ENCODE measurements at places on chromosomes 13 and 19.

GRCh38 chr19:51457351-51458013 lies 772 bp downstream of the SIGLEC8 start:
- DNase-seq = no peak

DNA sequence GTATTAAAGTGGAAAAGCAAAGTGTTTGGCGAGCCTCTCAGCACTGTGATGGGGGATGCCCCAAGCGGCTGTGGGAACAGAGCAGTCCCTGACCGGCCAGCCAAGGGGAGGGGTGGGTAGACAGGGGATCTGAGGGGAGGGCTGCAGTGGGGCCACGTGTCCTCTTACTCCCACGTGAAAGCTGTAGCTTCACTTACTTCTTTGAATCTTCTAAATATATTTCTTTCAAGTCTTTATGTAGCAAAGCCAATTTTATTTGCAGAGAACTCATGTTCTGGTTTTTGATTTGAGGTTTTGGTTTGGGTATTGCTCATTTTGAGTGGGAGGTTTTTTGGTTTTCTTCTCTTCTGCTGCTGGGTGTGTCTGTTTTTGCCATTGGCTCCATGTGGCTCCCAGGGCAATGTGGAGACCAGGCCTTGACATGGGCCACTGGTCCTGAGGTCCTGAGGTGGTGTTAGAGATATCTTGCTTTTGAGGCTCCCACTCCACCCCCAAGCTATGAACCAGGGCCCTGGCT lies 17.7 kb upstream of the OVOL3 start:
- no peak for DNase-seq

DNA sequence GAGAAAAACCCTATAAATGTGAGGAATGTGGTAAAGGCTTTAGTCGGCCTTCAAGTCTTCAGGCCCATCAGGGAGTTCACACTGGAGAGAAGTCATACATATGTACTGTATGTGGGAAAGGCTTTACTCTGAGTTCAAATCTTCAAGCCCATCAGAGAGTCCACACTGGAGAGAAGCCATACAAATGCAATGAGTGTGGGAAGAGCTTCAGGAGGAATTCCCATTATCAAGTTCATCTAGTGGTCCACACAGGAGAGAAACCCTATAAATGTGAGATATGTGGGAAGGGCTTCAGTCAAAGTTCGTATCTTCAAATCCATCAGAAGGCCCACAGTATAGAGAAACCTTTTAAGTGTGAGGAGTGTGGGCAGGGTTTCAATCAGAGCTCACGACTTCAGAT lies 11.7 kb downstream of the ZNF226 start:
- DNase-seq = no peak

- peak; percentile 82 for DNase-seq
Measured at GRCh38 chr13:113275387-113275786, 21.7 kb upstream of the LAMP1 start.

- DNase-seq = no peak
Measured at GRCh38 chr13:67226696-67227095, 3.4 kb downstream of the PCDH9 start.

GRCh38 chr13:48158290-48158689 lies 63.4 kb upstream of the MED4 start:
- no peak for DNase-seq

- DNase-seq = no peak
Measured at GRCh38 chr19:52679598-52679997, 41.4 kb upstream of the ZNF83 start.

DNA sequence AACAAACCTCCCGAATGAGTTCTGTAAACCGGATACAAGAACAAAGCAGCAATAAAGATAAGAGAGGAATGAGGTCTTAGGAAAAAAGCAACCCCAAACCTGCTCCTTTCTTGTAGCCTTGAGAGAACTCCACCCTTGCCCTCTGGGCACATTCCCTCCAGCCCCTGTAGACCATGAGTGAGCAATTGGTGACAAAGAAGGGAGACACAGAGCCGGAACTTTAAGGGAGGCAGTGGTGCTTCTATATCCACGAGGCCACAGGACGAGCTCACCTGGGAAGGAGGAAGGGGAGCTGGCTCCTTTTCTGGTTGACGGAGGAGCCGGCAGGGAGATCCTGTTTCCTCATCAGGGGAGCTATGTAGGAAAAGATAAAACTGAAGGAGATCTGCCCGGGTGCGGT lies 13.0 kb downstream of the BRME1 start:
- no peak for DNase-seq

DNA sequence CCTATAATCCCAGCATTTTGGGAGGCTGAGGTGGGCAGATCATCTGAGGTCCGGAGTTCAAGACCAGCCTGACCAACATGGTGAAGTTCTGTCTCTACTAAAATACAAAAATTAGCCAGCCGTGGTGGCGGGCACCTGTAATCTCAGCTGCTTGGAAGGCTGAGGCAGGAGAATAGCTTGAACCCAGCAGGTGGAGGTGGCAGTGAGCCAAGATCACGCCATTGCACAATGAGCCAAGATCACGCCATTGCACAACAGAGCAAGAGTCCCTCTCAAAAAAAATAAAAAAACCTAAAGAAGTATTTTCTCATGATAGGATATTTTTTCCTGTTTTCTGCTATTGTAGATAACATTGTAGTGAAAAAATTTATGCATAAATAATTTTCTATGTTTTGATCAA lies 13.3 kb downstream of the IFT88 start:
- DNase-seq = no peak

DNA sequence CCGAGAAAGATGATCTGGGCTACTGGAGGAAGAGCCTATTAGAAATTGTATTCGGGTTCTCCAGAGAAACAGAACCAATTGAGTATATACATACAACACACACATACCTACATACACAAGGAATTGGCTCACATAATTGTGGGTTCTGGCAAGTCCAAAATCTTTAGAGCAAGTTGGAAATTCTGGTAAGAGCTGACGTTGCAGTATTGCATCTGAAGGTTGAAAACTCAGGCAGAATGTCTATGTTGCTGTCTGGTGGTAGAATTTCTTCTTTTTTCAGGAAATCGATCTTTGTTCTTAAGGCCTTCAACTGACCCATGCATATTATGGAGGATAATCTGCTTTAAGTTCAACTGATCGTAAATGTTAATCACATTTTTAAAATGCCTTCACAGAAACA lies 15.5 kb upstream of the OLFM4 start:
- DNase-seq = no peak

- DNase-seq = no peak
Measured at GRCh38 chr19:47514151-47514868, 553 bp downstream of the NAPA start.

DNA sequence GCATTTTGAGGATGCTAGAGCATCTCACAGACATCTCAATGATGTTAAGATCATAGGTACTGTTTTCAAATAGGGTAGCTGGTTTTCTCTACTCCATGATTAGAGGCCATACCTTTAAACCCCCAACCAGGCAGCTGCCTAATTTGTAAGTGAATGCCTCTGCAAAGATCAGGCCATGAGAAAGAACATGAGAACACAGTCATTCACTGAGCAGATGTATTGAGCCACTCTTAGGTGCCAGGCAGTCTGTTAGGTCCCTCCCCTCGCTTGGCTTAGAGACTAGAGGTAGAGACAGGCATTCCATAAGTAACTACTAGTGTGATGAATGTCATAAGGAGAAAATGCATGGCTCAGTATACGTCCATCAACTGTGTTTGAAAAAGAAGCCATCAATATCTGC lies 410.0 kb downstream of the FGF9 start:
- DNase-seq = no peak

- DNase-seq = no peak
Measured at GRCh38 chr13:57212989-57213388, 46.0 kb downstream of the PRR20E start.

DNA sequence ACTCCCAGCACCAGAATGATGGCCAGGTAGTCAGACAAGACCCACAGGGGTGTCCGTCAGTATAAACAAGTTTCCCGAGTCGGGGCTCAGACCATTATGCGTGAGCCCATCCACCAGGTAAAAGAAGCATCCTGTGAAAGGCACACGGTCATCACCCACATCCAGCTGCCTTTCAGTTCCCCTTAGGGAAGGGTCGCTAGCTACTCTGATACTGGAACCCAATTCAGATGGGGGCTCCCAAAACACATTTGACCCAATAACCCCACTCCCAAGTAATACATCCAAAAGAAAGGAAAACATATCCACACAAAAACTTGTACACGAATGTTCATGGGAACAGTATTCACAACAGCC lies 66.8 kb downstream of the STK24 start:
- DNase-seq = no peak

- DNase-seq = no peak
Measured at GRCh38 chr13:32471187-32471922, 43.4 kb upstream of the N4BP2L1 start.

GRCh38 chr13:75052616-75053015 lies 429.4 kb downstream of the TBC1D4 start:
- DNase-seq = no peak

DNA sequence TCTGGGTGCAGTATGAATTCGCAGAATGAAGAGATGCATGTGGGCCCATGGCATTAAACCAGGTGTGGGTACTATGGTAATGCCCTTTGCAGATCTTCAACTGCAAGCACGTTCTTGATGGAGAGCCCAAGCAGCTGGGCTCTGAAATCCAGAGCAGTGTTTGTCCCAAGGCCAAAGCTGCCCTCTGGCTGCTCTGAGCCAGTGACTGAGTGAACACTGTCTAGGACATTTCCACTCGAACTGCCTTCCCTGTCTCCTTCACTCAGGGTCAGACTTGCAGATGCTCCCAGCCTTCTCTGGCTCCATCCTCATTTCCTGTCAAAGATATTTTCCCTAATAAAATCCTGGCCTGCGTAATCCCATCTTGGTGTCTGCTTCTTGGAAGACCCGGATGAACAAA lies 80.2 kb upstream of the GJB6 start:
- DNase-seq = no peak

GRCh38 chr13:30615481-30615865 lies 2.2 kb upstream of the USPL1 start:
- peak; percentile 37 for DNase-seq

GRCh38 chr19:18768046-18768771 lies 22.9 kb downstream of the COMP start:
- DNase-seq = no peak

DNA sequence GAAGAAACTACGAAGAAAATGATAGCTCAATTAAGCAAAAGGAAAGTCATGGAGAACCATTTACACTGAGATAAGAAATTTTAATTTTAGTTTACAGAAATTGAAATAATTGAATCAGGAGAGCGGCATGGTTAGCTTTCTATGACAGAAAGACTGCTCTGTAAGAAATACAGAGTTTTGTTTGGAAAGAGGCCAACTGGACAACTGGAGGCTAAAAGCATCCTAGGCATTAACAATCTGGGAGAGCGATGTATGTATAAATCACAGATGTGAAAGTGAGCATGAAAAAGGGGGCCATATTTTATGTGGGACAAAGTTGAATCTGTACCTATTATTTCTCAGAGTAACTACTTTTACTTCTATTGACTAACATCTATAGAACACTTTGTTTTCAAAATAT lies 1608.8 kb upstream of the PCDH20 start:
- no peak for DNase-seq

- DNase-seq = no peak
Measured at GRCh38 chr13:43749503-43749902, 37.3 kb downstream of the ENOX1 start.

- DNase-seq = no peak
Measured at GRCh38 chr19:45824531-45825262, 9.6 kb upstream of the RSPH6A start.

DNA sequence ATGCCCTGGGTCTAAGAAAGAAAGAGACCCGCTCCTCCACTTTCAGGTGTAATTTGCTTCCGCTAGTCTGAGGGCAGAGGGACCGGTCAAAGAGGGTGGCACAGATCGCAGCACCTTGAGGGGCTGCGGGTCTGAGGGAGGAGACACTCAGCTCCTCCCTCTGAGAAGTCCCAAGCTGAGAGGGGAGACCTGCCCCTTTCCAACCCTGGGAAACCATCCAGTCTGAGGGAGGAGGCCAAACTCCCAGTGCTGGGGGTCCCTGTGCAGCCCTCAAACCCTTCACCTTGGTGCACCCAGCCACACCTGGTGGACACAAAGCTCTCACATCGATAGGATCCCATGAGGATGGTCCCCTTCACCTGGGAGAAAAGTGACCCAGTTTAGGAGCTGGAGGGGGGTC lies 13.0 kb downstream of the MISP start:
- DNase-seq = no peak

DNA sequence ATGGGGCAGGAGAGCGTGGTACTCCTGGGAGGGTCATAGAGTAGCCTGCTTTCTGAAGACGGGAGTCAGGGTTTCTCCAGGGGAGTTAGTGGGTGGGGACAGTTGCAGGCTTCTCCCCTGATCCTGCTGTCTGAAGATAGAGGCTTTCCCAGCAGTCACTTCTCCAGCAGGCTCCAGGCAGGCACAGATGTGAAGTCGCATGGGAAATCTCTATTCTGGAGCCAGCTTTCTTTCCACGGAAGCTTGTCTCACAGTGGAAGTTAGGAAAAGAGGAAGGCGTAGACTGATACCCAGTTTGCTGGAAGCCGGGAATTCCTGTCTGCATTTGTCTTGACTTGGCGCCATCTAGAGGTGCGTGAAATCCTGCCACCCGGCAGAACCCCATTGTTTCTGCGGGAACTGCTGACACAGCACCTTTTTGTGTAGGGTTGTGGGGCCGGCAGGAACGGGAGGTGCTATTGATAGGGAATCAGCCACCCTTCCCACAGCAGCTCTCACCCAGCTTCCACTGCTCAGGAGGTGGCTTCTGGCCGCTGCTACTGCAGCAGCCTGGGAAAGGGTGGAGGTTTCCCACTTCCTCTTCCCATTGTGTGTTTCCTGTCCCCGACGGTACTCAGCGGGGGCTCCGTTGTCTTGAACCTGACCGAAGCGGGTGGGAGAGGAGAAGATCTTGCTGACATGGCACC lies 28.5 kb upstream of the NPAS1 start:
- peak; percentile 59 for DNase-seq

- DNase-seq = no peak
Measured at GRCh38 chr13:108572782-108573211, 56.6 kb upstream of the MYO16 start.

DNA sequence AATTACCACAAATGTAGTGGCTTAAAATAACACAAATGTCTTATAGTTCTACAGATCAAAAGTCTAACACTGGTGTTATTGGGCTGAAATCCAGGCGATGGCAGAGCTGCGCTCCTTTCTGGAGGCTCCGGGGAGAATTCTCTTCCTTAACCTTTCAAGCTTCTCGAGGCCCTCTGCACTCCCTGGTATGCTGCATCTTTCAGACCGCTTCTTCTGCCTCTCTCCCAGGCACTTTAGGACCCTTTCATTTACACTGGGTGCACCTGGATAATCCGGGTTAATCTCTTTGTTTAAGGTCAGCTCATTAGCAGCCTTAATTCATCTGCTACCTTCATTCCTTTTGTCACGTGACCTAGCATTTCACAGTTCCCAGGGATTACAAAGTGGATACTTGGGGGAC lies 211.3 kb upstream of the RFC3 start:
- DNase-seq = no peak

Data from NAMALWA (cell line).